ENCODE measurements at places on chromosomes 2 and 18.

DNA sequence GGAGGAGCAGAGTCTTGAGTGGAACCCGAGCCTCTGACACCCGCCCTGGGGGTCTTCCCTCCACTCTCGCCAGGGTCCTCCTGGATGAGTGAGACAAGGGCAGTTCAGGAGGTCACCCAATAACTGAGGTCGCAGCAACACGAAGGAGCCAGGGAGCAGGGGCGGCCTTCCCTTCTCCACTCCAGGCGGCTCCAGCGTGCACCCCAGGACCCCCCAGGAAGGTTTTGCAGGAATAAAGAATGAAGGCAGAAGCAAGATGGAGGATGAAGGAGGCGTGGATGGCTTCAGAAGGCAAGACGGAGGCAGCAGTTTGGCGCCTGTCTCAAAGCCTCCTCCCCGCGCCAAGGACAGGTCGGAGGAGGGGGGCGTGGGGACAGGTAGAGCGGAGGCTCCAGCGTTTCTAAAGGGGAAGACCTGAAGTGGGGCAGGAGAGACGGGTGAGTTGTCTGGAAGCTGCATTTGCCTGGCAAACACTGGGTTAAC, 579 bp upstream of the ITM2C start:
- DNase-seq, result no peak

GRCh38 chr2:195470622-195471021, 186.4 kb upstream of the SLC39A10 start:
- no peak for DNase-seq

DNA sequence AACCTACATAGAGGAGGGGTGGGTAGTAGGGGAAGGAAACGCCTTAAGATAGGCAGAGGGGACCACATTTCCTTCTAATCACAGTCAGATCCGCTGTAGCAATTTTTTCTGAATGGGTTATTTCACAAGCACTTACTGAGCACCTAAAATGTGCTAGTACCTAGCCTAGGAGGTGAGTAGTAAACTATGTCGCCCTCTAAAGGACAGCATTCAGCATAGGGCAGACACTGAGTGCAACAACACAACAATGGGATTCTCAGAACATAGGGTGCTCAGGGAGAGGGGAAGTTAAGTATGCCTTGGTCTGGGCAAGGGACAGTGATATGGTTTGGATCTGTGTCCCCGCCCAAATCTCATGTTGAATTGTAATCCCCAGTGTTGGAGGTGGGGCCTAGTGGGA, 166.1 kb upstream of the RAB6C start:
- no peak for DNase-seq

GRCh38 chr2:169664600-169664977, 29.6 kb downstream of the CFAP210 start:
- DNase-seq, result no peak

GRCh38 chr2:28411956-28412609, 19.4 kb downstream of the FOSL2 start:
- DNase-seq, result no peak

DNA sequence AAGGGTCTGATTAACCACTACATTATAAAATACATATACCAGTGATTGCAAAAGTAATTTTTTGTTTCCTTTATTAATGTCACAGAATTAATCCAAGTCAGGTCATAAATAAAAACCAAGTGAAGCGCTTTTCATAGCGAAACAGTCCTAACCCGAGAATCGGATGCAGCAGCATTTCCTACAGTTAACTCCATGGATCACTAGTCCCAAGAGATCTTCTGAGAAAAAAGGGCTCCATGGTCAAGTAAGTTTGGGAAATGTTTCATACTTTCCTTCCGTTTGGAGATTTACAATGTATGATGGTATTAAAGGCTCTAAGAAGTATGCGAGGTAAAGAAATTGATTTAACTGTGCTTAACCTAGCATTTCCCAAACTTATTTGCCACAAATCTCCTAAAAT, 85.2 kb downstream of the NOL10 start:
- no peak for DNase-seq
